ENCODE measurements at places on chromosomes 7 and 10.

GRCh38 chr7:28785041-28785995 lies 172.8 kb downstream of the TRIL start:
- no peak for DNase-seq

GRCh38 chr7:15461576-15461975 lies 100.2 kb downstream of the AGMO start:
- DNase-seq = no peak

- DNase-seq = no peak
Measured at GRCh38 chr10:46223626-46224413, 63.0 kb upstream of the ANTXRL start.

DNA sequence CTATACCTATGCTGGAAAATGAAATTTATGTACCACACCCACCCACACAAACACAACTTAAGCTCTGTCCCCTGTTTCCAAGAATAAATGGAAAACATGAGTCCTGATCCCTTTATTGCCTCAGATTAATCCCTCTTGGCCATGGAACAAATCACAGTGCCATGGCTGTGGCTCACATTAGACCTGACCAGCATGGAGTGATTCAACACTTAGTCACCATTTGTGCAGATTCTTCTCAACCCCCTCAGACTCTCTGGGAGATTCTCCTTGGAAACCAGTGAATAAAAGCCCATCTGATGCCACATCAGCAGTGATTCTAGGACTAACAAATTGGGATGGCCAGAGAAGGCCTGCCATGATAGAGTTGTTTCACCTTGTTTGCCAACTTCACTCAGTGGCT lies 204.4 kb upstream of the TMEM72 start:
- no peak for DNase-seq

DNA sequence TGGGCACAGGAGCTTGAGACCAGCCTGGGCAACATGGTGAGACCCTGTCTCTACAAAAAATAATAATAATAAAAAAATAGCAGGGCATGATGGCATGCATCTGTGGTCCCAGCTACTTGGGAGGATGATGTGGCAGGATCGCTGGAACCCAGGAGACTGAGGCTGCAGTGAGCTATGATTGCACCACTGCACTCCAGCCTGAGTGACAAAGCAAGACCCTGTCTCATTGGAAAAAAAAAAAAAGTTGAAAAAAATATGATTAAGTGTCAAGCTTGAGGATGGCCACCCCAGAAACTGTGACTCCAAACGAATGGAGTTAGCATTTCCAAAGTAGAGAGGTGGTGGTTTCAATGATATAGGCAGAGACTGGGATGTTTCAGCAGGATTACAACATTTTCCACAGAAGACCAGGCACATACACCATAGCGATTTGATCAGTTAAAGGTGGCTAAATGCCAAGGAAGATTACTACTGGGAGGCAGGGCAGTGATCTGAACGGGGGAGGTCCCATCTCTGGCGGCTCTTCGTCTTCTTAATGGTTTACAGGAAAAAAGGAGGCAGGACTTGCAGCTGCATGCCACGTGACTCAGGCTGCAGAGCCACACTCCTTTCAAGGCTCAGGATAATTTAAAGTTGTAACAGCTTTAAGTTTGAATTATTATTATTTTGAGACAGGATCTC lies 250.6 kb upstream of the GALNT17 start:
- DNase-seq = no peak

DNA sequence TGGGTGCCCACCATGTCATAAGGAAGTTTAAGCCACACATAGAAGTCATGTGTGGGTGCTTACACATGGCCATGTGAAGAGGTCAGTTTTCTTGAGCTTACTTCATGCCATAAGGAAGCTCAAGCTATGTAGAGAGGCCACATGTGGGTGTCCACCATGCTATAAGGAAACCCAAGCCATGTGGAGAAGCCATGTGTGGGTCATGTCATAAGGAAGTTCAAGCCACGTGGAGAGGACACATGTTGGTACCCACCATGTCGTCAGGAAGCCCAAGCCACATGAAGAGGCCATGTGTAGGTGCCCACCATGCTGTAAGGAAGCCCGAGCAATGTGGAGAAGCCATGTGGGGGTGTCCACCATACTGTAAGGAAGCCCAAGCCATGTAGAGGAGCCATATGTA lies 1089.2 kb upstream of the AUTS2 start:
- DNase-seq = no peak

DNA sequence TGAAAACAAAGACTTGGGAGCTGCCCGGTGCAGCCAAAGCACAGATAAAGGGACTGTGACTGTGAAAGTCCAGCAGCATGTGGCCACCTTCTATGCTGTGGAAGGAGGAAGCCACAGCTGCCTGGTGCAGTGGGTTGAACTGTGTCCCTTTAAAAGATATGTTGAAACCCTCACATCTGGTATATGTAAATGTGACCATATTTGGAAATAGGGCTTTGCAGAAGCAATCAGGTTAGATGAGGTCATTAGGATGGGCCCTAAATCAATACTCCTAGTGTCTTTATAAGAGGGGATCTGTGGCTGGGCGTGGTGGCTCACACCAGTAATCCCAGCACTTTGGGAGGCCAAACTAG lies 136.9 kb downstream of the GLI3 start:
- no peak for DNase-seq

GRCh38 chr10:12279281-12279680 lies 70.1 kb upstream of the CAMK1D start:
- no peak for DNase-seq

DNA sequence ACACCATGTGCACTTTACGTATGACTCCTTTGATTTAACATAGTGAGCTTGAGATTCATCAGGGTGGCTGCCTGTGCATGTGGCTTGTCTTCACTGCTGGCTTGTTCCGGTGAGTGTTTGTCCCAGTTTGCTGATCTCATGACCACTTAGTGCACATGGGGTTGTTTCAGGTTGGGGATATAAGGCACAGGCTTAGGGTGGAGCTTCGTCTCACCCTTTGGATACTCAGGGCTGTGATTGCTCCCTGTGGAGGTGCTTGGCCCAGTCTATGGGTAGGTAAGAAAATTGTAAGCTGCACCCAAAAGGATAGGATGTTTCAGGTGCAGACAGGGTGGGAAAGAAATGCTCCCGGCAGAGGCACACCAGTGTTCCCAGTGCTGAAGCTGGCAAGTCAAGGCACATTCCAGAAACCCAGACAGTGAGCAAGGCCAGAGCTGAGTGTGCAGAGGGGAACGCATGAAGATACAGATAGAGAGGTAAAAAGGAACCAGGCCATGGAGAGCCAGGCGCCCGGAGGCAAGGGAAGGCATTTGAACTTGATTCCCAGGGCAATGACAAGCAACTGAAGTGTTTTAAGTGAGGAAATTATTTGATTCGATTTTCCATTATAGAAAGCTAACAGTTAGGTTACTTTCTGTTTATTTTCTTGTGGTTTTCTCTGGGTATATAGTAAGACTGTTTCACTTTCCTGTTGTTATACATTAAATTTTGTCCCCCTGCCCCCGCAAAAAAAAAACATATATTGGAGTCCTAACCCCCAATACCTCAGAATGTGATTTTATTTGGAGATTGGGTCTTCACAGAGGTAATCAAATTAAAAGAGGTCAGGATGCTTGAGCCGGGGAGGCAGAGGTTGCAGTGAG lies 289.8 kb upstream of the KLF6 start:
- no peak for DNase-seq

GRCh38 chr10:14859775-14860174 lies 18.9 kb upstream of the SUV39H2 start:
- no peak for DNase-seq

DNA sequence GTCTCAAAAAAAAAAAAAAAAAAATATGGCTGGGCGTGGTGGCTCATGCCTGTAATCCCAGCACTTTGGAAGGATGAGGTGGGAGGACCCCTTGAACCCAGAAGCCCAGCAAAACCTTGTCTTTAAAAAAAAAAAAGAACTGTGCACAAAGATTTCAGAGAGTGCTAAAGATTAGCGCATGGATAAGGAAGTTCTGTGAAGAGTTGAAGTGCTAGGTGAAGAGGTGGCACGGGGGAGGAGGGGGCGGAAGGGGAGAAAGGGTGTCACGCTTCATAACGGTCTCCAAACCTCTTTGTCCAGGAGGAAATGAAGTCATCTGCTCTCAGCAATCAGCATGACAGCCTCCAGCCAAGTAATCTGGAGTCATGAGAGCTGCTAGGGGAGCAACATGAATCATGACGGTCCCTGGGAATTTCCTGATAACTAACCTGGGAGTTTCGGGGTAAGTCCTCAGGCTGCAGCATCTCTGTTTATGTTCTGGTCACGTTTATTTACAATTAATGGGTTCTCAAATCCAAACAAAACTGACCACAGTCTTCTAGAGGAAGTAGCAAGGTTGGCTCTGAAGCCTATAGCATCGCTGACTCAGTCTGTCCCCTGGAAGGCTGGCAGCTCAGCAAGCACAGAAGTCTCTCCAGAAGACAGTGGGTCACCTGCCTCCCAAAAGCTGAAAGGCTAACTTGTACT lies 1.9 kb upstream of the PLAU start:
- no peak for DNase-seq

- DNase-seq = no peak
Measured at GRCh38 chr10:55330486-55330885, 529.5 kb upstream of the PCDH15 start.

DNA sequence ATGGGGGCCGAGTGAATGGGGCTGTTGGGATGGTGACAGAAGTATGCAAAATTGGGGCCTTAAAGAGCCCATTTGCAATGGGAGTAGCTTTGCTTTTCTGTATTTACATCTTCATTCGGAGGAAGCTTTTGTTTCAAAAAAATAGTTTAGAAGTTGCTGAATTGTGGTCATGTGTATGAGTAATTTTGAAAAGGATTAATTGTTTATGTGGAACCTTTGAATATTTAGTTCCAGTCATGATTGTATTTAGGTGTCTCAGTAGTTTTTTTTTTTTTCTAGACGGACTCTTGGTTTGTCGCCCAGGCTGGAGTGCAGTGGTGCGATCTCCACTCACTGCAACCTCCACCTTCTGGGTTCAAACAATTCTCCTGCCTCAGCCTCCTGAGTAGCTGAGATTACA lies 37.2 kb downstream of the RBM33 start:
- no peak for DNase-seq

DNA sequence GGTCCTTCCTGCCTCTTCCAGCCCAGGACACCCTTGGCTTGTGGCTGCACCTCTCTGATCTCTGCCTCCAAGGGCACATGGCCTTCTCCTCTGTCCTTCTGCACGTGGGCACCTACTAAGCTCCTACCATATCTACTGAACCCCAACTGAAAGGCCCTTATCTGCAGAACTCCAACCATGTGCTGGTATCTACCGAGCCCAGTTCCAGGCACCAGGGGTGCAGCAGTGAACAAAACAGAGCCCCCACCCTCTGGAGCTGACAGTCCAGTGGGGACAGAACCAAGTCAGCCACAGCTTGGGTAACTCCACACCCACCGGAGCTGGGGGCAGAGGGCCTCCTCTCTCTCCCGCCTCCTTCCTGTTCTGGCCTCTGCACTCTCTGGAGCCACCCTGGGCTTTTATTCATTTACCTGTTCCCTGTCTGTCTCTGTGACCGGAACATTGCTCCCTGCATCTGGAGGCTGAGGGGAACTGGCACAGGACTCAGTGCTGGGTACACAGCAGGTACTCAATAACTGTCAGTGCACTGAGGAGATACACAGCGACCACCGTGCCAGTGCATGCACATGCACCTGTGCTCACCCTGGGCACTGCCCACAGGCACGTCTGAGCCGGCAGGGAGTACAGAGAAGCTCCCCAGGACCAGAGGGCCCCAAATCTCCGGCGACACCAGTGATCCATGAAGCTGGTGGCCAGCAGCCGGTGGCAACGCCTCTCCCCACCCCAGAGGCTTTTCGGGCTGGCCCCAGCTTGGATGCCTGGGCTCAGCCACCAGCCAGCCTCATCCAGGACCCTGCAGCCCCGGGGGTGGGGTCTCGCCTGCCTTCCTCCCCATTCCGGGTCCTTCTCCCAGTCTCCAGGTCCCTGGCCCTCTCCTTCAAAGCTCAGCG lies 2.0 kb downstream of the MICALL2 start:
- DNase-seq = no peak

DNA sequence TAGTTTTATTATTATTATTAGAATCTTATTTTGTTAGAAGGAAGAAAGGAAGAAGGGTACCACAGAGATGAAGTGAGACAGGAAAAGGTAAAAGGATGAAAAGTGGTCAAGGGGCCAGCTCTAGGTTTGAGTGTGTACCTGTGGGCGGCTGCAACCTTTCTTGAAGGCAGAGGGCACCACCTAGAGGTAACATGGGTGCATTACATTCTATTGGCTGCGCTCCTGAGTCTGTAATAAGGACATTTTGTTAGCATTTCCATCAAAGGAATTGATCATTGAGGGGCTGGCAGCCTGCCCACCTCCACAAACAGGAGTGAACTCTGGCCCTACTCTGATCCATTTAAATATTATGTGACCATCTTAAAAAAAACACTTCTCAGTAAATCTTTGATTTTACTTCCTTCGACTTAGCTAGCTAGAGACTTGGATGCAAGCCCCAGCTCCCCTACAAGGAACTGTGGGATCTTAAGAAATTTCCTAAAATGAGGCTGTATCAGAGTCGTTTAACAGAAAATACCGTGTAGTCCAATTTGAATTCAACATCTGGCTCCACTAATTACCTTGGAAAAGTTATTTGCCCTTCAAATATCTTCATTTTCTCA lies 610.4 kb downstream of the IPMK start:
- DNase-seq = no peak

- DNase-seq = no peak
Measured at GRCh38 chr10:17865351-17865750, 56.2 kb downstream of the MRC1 start.

GRCh38 chr10:13994932-13995331 lies 335.8 kb downstream of the FRMD4A start:
- no peak for DNase-seq

- DNase-seq = no peak
Measured at GRCh38 chr7:18927134-18927533, 190.3 kb downstream of the TWIST1 start.

DNA sequence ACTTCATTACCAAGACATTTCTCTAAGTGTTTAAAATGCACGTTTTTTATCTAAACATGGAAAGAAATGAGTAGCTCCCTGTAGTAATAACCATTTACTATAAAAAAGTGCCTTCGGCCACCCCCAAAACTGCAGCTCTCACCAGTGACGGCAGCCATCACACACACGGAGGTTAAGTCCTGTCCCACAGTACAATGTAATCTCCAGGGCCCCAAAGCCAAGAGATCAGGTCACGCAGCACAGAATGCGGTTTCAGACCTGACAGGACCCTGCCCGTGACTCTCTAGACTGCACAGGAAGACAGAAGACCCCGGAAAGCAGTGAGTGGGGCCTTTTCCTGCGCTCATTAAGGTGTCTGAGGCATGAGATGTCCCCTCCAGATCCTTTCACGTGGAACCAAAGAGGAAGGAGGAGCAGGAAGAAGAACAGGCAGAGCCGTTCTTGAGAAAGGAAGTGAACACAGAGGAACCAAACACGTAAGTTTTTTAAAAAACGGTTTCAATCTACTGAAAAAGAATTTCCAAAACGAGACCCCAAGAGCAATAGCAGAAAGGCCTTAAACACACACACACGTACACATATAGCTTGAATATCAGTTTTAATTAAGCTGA lies 125.7 kb downstream of the ZMYND11 start:
- no peak for DNase-seq

DNA sequence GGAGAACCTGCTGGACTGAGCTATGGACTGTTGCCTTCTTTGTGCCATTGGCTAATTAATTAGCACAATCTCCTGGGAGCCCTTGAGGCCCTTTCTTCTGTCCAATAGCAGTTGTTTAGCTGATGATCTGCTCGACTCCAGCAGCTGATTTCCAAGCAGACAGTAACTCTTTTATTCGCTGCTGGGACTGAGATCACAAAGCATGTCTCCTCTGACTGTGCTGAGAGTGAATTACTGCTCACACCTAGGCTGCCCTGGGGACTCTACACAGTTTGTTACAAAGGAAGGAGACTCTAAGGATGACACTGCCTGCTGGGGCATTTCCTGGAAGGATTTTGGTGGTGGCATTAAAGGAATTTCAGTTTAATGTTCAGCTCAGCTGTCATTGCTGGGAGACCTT lies 31.4 kb downstream of the CASP7 start:
- no peak for DNase-seq
